ENCODE measurements at places on chromosomes 12 and 14. TPM values are rescaled to one million over a fixed set of nuclear protein-coding genes. Genes with fewer than 3 reads are reported as not detected.
A peak's percentile ranks its signal among the peaks of the same experiment; 100 is the strongest.

- DNase-seq, result peak; percentile 0
Measured at GRCh38 chr14:64324895-64325294, 30.7 kb upstream of the ESR2 start.

GRCh38 chr12:103846415-103846814 lies 5.4 kb upstream of the NT5DC3 start:
- no peak for DNase-seq

DNA sequence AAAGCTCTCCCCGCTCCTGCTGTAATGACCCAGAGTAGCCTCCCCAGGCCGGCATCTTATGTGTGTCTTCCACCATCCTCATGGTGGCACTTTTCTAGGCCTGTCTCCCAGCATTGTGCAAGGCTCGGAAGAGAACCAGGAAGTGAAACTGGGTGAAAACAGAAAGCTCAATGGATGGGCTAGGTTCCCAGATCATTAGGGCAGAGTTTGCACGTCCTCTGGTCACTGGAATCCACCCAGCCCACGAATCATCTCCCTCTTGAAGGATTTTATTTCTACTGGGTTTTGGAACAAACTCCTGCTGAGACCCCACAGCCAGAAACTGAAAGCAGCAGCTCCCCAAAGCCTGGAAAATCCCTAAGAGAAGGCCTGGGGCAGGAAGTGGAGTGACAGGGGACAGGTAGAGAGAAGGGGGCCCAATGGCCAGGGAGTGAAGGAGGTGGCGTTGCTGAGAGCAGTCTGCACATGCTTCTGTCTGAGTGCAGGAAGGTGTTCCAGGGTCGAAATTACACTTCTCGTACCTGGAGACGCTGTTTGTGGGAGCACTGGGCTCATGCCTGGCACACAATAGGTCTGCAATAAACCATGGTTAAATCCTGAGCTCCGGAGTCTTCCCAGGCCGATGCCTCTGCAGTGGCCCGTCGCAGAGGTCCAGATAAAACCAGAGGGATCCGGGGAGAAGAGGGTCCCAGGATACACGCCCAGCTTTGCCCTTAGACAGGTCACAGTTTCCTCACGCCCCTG lies 15.6 kb downstream of the ACVRL1 start:
- peak; percentile 8 for DNase-seq

The C14orf39 gene
- not detected for total RNA-seq

The GPR68 gene
- total RNA-seq, result 0.48 TPM

Measured in A172 (cell line).